ENCODE measurements at places on chromosomes 2 and 18.

DNA sequence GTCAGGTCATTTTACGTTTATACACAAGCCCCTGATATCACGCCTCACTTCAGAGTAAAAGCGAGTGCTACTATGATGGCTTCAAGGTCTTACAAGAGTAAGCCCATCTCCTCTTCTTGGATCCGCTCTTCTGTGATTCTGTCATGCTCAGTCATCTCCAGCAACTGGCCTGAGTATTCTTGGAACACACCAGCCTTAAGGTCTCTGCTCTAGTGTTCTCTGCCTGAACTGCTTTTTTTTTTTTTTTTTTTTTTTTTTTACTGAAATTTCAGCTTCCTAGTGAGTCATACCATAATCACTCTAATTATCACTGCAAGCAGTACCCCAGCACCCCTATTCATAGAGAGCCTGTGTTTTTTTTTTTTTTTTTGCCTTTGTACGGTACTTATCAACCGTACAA, 1228.9 kb downstream of the CNTNAP5 start:
- no peak for DNase-seq

DNA sequence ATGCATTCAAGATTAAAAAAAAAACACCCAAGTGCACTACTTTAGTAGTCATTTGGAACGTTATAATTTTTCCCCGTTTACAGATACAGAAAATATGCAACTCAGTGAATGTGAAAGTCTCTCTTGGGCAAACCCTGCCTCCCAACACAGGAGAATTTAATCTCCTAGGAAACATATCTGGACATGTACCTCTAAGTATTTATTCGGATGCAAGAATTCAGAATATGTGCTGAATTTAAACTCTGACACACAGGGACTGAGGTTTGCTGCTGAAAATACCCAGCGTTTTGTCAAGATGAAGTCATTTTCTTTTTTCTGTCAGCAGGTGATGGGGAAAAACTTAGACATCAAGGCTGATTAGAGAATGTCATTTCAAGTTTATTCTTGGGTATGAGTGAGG, 105.4 kb downstream of the ACKR3 start:
- DNase-seq, result no peak

DNA sequence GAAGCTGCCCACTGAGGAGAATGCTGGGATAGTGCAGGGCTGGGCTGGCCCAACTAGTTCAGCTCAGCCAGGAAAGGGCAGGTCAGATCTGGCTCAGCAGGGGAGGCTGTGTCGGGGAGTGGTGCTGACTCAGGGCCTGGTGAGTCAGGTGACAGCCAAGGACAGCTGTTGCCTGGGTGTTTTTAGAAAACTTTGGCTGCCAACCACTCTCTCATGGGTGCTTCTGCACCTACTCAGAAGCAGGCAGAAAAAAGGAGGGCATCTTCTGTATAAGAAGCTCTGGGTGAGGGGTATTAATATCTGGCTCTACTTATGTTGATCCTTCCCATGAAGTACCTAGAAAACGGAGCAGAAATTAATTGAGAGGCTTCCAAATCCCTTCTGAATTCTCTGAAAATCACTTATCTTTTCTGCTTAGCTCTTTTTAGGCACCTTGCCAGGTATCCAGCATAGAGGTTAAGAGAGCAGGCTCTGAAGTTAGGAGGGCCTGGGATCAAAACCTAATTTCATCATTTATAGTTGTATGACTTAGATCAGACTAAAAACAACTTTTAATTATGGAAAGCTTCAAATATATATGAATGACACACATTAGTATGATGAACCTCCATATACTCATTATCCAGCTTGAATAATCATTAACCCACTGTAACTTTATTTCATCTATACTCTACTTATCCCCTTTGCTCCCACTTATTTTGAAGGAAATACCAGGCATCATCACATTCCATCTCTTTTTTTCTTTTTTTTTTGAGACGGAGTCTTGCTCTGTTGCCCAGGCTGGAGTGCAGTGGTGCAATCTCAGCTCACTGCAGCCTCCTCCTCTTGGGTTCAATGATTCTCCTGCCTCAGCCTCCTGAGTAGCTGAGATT, 15.5 kb upstream of the RAB10 start:
- no peak for DNase-seq

- no peak for DNase-seq
These were observed 991.9 kb upstream of the CHAC2 start for GRCh38 chr2:52775674-52776073.

- DNase-seq, result no peak
These were observed 54.5 kb downstream of the TSHZ1 start for GRCh38 chr18:75264926-75265597.

DNA sequence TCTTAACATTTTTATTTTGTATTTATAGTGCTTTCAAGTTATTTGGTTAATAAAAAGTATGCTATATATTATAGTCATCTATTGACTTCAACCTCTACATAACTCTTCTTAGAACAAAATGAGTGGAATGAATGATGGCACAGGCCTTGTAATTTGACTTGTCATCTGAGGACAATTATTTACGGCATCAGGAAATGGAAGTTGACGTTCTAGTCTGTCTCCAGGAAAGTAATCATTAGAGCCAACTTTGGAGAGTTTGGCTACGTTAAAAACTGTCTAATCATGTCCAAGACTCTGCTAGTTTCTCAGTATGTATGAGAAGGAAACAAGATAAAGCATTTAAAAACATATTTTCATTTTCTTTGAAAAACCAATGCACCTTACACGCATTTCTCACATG, 353.6 kb downstream of the ARHGAP15 start:
- DNase-seq, result no peak

DNA sequence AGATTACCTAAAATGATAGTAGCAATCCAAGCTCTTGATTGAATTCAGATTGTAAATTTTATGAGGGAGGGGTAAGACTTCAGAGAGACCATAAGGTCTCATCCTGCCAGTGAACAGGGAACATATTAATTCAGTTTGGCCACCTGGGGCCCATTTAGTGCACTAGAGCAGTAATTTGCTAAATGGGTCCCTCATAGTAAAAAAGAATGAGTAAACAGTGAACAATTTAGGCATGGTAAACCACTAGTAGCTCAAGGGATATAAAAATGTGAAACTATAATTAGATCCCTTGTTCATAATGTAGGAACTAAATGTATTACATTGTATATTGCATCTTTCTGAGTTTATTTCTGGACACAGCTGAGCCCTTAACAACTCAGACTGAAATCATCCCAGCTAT, 4.9 kb upstream of the PHLPP1 start:
- DNase-seq, result no peak

DNA sequence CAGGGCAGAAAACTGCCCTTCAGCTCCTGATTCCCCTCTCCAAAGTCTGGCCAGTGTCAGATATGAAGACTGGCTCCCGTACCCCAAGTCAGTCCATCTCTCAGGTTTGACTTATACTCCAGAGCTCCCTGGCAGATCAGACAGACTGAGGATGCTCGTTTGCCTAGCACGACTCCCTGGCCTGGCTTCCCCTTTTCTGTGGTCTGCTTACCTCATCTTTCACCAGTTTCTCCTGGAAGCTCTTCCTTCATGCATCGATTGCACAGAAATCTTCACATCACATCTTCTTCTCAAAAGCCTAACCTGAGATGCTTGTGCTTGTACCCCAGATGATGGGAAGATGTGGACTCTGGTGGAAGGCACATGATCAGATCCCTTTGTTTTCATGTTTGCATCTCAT, 387.9 kb upstream of the POU3F3 start:
- DNase-seq, result no peak

GRCh38 chr18:70659036-70659925, 370.4 kb downstream of the SOCS6 start:
- no peak for DNase-seq

DNA sequence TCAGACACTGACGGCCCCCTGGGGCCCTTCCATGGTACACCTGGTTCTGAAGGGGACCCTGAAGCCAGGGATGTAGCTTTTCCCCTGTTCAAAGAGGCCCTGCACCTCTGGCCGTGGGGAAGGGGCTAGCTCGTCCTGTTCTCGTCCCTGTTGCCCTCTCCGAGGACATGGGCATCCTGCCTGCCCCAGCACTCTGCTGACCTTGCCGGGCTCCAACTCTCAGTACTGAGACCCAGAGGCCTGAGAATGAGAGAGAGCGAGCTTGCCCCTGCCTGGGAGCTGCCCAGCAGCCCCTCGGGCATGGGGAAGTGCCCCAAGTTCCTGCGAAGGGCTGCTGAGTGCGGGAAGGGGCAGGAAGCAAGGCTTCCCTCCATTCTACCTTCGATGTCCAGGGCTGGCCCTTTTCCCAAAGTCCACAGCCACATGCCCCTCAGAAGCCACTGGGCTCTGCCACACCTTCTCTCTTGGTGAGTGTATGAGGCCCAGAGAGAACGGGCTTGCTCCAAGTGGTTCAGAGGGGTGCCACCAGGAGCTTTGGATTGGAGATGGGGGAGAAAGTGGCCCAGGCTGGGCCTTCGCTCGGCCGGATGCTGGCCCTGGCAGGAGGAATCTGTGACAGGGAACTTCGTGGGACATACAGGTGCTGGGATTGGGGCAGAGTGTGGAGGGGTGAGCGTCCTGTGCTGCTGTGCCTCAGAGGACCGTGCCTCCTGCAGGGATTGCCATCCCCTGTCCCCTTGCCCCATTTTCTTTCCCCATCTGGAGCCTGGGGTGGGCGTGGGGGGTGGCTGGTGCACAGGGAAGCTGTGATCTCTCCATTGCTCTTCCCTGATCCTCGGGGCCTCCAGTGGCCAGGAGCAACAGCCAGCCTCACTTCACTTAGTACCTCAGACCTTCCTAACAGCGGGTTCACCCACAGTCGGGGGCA, 50.8 kb downstream of the KCNIP3 start:
- DNase-seq, result no peak

GRCh38 chr2:59168766-59169165, 927.6 kb upstream of the FANCL start:
- no peak for DNase-seq

DNA sequence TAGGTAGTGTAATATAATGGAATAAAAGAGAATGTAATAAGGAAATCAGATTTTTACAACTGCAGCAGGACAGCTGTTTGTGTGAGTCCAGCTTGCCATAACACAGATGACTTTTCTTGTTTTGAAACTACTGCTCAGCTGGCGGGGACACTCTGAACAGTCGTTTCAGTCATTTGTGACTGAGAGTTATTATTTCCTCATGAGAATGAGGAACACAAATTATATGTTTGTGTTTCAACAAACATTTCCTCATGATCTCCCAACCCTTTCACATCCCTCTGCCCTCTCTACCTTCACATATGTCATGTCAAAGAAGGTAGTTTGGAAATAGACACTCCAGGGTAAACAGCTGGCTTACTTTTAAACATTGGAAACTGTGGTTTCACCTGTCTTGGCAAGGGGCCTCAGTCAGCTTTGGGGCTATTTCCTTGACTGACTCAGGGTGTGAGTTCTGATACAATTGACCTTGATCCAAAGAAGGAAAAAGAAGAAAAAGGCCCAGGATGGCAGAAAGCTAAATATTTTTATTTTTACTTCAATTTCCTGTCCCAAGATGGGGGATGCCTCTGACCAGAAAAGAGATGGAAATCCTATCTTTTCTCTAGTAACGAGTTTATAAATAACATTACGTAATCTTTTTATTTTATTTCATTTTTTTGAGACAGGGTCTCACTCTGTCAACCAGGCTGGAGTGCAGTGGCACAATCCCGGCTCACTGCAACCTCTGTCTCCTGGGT, 593 bp downstream of the SP140L start:
- no peak for DNase-seq

DNA sequence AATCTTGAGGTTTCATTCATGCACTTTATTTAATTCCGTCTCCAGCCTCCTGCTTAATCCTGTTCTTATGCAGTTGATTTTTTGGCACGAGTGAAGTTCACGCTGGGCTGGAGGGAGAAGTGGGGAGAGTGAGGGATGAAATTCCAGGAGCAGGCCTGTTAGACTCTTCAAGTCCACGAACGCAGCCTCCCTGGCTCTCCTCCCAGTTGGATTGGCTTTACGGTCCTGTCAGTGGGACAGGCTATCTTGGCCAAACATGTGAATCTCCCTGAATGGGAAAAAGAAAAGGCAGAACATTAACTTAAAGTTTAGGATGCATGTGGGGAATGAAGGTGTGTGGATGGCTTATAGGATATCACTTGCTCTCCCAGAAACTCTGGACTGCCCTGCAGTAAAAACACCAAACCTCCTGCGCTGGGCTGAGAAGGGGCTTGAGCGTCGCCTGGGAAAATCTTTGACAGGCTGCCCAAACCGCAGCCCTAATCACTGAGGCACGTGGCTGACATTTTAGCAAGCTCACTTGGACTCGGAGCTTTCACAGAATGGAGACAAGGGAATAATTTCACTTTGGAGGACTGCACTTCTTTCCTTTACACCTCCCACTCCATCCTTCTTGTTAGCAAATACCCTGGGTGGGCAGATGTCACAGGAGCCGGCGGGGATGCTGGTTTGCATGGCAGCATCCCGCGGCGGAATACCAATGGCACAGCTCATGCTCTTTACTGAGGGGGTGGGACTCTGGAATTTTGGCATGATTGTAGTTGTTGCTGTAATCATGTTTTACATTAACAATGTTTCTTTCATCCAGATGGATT, 93.9 kb downstream of the ACKR3 start:
- DNase-seq, result no peak

- no peak for DNase-seq
These were observed 1143.6 kb upstream of the ACVR2A start for GRCh38 chr2:146701183-146701582.

DNA sequence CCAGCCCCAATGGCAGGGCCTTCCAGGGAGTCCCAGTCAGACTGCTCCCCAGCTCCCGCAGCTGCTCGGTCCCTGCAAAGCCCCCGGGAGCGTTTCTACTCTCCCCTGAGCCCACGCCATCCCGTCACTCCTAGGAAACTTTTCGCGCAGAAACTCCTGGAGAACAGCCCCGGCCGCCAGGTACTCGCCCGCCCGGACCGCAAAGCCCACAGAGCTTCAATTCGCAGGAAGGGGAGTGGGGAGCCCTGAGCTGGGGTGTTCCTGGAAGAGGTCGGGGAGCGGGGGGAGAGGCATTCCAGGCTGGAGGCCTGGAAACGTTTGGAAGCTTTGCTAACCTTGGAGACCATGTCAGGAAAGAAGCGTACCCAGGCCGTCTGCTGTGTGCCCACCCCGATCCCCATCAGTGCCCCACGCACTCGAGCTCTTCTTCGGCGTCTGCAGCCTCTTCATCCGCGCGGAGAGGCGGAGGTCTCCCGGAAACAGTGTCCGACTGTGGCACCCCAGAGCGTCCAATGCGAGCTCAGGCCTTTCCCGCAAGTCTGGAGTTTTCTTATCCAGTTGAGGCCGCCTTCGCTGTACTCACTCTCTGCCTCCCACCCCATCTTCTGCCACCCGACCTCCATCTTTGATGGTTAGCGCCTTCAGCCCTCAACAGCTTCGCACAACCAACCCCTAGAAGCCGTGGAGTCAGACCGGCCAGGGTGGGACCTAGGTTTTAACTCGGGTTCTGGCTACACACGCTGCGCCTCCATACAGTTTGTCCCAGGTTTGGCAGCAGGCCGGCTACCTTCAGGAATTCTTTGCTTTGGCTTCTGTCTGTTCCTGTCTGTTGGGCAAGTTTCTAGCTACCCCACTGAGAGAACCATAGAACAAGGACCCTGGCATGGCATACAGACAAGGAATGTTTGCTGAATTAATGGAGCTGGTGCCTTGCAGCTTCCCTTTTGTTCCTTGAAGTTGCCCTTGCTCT, 3.7 kb downstream of the PCGF1 start:
- no peak for DNase-seq

DNA sequence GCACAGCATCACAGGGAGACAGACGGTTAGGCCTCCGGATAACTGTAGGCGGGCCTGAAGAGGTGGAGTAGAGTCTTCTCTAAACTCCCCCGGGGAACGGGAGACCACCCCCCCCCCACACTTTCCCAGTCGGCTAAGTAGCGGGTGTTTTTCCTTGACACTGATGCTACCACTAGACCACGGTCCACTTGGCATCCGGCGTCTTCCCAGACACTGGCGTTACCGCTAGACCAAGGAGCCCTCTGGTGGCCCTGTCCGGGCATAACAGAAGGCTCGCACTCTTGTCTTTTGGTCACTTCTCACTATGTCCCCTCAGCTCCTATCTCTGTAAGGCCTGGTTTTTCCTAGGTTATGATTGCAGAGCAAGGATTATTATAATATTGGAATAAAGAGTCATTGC, 25.7 kb upstream of the NCL start:
- no peak for DNase-seq

All from activated CD8-positive, alpha-beta memory T cell treated with anti-CD3 and anti-CD28 coated beads for 4 hours (primary cell).